ENCODE measurements at places on chromosomes 1 and 21.

DNA sequence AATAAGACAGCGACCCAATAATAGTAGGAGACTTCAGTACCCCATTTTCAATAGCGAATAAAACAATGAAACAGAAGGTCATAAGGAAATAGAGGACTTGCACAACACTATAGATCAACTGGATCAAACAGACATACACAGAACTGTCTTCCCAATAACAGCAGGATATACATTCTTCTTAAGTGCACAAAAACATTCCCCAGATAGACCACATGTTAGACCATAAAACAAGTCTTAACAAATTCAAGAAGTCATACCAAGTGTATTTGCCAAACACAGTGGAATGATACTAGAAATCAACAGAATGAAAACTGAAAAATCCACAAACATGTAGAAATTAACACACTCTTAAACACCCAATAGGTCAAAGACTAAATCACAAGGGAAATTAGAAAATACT is 78.0 kb downstream of the LBR start:
- DNase-seq: no peak

GRCh38 chr1:89670163-89670562 is 37.2 kb downstream of the LRRC8C start:
- DNase-seq: no peak

GRCh38 chr1:116314305-116314919 is 58.6 kb upstream of the ATP1A1 start:
- no peak for DNase-seq

- DNase-seq: no peak
Measured at GRCh38 chr1:203196371-203196770, 9.9 kb upstream of the CHI3L1 start.

DNA sequence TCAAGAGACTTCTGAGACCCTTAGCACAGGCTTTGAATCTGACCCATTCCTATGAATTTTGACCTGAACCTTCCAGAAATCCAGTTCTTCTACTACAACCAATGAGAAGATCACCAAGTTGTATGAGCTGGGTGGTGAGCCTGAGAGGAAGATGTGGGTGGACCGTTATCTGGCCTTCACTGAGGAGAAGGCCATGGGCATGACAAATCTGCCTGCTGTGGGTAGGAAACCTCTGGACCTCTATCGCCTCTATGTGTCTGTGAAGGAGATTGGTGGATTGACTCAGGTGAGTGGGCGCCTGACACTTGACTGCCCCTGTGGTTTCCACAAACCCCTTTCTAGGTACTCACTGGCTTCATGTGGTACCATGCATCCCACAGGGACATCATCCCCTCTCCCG is 20.0 kb upstream of the PIGV start:
- no peak for DNase-seq

GRCh38 chr1:87603626-87604025 is 274.9 kb downstream of the LMO4 start:
- no peak for DNase-seq

- no peak for DNase-seq
Measured at GRCh38 chr1:67953301-67953700, 97.1 kb downstream of the DIRAS3 start.

Measured in glutamatergic neuron (in vitro differentiated cells).